ENCODE measurements at places on chromosomes 6 and 20.

GRCh38 chr6:107697682-107698081 is 126.4 kb downstream of the SCML4 start:
- DNase-seq: no peak

GRCh38 chr6:5246141-5247097 is 14.3 kb downstream of the LYRM4 start:
- DNase-seq: no peak

DNA sequence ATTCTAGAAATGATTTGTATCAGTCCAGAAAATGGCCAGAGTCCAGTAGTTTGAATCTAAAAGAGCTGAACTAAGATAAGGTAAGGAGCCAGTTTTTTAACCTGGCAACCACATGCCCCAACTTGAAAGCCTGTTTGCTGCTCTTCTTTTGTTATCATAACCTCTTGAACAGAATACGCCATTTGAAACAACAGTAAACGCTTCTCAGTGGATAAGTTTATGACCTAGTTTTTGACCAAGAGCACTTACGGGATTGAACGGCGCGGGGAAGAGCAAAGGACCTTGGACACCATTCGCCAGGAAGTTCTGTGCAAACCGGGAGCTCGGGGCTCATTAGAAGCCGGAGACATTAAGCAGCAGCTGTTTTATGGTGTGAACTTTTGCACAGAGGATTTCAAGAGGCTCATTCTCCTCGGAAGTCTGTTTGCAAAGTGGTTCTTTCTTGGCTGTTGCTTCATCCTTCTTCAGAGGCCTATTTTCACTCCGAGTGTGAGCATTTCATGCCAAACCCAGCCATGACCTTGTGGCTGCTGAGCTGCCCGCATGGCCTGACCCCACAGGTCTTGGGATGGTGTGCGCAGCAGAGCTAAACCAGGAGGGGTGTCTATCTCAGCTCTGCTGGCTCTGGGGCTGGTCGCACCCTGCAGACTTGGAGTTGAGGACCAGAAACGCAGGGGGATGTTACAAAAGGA is 215.1 kb downstream of the SOX4 start:
- no peak for DNase-seq

DNA sequence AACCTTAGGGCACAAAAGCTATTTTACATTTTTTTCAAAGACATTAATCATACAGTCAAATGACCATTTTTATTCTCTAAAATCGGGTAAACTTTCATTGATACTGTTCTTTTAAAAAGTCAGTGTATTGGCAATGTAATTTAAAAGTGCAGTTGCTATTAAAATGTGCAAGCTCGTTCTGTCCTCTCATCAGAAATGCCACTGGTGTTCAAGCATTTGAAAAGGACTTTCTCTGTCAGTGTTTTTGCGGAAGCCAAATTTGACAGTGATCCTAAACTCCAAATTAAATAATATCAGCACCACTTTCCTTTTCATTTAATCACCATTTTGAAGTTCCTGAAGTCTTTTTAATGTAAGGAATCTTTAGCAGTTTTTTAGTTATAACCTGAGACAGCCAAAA is 69.6 kb downstream of the AFG1L start:
- no peak for DNase-seq

DNA sequence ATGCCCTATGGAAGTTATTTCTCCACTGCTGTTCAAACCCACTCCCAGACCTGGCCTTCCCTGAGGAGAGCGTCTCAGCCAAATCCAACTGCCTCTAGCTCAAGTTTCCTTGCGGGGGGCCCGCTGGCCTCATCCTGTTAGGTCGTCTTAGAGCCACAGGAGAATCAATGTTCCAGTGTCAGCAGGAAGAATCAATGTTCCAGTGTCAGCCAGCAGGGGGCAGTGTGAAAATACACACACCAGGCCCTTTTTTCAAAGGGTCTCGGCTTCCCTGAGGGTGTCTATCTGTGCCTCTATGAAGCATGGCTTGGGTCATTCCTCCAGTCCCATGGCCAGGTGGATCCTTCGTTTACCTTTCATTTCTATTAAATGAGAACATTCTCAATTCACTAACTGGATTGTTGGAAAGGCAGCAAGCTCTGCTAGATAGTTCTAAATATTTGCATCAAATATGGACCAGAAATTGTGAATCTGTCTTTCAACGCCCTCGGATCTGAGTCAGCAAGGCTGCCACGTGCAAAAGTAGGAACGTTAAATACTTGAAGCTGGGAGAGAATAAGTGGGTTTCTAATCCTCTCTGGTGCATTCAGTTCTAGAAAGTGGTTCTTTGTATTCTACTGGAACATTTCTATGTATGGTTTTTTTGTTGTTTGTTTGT is 19.2 kb downstream of the PRND start:
- peak; percentile 62 for DNase-seq

DNA sequence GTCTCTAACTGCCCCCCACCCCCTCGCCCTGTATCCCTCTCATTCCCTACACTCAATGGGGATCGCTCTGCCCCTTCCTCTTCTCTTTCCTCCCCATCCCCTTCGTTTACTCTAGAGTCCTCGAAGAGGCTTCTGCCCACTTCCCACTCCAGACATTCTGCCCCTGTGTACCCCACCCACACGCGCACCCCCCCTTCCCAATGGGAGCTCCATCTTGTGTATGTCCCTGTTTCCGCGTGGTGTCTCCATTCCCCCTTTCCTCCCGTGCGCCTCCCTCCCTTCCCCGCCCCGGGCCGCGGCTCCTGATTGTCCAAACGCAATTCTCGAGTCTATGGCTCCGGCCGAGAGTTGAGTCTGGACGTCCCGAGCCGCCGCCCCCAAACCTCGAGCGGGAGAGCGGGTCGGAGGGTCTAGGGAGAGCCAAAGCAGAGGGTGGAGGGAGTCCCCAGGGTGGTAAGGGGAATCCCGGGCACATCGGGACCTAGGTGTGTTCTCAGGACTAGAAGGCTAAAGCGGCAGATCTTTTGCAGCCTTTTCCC is 679 bp upstream of the RING1 start:
- DNase-seq: peak; percentile 52

DNA sequence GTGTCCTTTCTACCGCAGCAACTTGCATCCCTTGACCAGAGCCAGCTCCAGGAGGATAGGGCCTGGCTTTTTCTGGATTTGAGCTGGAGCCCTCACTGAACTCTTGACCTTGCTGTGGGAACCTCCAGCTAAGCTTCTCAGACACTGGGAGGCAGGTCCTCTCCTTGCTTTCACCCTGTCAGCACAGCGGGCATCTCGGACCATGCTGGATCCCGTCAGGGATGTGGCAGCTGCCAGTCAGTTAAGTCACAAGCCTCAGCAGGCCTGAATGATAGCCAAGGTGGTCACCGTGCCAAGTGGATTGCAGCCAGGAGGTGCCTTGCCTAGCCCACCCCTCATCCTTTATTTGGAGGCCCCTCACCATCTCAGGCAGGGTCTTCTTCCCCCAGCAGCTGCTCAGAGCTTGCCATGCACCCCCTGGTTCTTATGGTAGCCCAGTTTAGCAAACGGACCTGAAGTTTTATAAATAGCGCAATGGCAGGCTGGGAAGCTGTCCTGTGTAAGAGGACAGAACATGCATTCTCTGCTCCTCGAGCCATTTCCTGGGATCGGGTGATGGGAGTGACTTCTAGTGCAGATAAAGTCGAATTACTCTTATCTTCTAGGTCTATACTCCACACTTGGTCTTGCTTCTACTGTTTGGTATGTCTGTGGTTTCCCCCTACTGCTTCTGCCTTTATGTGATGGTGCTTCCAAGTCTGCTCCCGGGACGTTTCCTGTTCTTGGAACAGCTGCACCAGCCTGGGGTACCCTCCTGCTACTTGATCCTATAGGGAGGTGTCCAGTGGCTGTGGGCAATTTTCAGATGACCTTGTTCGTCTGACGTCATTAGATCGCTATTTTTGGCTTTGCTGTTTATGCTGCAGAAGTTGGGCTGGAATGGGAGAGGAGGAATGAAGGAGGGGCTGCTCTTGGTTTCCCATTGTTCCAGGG is 7.1 kb upstream of the MYLK2 start:
- no peak for DNase-seq

DNA sequence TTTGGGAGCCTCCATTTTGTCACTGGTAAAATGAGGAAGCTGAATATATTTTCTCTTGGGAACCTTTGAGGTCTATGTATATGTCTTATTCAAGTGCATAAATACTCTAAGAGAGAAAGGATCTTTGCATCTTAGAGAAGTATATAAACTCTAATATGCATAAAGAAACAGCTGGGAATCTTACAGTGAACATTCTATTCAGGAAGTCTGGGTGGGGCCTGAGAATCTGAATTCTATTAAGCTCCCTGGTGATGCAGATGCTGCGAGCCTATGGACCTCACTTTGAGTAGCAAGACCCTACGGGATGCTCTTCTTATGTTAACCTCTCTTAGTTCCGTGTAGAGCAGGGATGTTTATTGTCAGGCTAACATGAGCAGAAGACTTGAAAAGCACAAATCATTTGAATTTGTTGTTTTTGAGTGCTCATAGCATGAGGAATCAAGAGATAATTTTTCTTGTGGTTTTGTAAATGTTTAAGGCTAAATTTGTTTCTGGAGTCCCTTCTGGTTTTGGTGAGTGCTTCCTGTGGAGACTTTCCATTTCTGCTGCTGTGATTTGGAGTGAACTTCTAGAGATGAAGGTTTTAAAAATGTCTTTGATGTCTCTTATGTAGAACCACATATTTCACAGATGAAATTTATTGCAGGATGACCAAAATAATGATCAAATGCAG is 281.2 kb upstream of the JAG1 start:
- DNase-seq: no peak

GRCh38 chr6:33958526-33959328 is 154.9 kb upstream of the MLN start:
- DNase-seq: peak; percentile 58

Measured in BE2C (cell line).